AG10803 (cell line): ENCODE measurements at places on chromosomes 6 and 20.

GRCh38 chr6:114747995-114748625, 405.3 kb upstream of the HS3ST5 start:
- peak; percentile 51 for DNase-seq

DNA sequence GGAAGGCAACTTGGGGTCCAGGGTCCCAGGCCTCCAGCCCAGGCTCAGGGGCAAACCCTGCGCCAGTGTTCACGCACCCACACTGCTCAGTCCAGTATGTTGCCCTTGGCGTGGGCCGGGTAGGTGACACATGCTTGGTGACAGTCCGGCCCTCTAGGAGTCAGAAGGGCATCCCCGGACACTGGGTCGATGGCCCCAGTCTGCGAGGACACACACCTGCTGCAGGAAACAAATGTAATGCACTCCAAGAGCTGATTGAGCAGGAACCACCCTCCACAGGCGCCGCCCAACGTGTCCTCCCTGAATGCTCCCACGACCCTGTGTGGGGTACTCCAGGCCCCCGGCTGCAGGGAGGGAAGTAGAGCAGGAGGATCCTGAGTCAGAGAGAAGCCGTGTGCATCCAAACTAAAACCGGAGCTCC, 160.7 kb downstream of the DLL1 start:
- DNase-seq = no peak

DNA sequence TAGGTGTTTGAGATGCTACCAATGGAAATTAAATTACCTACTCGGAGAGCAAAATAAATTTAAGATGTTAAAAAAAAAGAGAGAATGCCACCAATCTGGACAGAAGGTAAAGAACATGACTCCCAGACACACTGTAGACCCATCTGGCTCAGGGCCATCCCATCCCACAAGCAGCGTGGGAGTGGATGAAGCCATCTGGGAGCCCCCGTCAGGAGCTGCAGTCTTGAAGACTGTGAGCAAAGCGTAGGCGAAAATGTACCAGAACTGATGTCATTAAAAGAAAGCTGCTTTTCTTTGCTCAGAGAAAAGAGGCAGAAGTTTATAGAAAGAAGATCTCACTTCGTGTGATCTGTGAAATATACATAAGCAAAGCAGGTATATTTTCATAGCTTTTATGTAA, 815.7 kb downstream of the QKI start:
- no peak for DNase-seq

- DNase-seq = no peak
These were observed 9.8 kb downstream of the MAS1L start for GRCh38 chr6:29477923-29478450.

GRCh38 chr6:109660526-109661320, 30.3 kb downstream of the AK9 start:
- no peak for DNase-seq

DNA sequence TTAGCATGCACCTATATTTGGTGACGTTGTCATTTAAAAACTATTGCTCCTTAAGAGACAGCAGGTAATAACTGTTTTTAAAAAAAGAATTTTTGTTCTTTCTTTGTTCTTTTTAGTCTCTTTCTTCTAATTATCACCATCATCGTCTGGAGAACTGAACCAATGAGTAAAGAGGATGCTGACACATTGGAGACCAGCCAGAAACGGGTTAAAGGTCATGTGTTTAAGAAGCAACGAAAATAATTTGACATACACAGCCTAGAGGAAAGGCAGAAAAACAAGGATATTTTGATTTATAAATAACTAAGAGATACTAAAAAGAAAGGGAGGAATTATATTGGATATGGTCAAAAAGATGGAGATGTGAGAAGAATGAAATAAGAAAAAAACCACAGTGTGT, 19.2 kb upstream of the FYN start:
- no peak for DNase-seq

DNA sequence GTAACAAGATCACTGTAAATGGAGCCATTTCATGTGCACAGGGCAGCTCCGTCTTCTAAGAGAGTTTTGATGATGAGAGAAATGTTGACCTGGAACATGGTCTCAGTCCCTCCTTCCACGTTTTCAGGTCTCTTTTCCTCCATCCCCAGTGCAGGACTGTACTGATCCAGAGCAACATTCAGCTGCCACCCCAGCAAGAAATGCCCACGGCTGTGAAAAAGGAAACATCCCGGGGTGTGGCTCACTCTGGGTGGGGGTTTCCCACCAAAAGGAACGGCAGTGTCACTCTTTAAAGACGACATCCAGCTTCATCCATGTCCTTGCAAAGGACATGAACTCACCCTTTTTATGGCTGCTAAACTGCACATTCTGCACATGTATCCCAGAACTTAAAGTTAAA, 92.6 kb downstream of the ERMARD start:
- no peak for DNase-seq

GRCh38 chr6:166751051-166751595, 124.1 kb upstream of the RPS6KA2 start:
- DNase-seq = no peak
